ENCODE measurements at places on chromosomes 1 and 21.

DNA sequence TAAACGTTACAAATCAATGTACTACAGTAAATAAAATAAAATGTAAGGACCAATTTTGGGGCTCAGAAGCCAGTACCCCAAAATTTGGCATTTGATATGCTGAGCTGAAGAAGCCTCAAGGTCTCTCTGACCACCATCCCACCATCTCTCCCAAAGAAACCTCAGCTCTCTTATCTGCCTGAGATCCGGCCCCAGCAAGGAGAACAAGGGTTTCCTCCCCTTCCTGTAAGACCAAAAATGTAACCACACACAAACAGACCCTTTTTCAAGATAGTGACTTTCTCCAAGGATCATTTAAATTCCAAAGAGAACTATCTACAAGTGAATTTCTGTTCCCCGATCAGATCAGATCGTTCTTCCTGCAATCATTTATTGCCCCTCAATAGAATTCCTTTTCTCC is 68.1 kb upstream of the SLC45A1 start:
- no peak for DNase-seq

DNA sequence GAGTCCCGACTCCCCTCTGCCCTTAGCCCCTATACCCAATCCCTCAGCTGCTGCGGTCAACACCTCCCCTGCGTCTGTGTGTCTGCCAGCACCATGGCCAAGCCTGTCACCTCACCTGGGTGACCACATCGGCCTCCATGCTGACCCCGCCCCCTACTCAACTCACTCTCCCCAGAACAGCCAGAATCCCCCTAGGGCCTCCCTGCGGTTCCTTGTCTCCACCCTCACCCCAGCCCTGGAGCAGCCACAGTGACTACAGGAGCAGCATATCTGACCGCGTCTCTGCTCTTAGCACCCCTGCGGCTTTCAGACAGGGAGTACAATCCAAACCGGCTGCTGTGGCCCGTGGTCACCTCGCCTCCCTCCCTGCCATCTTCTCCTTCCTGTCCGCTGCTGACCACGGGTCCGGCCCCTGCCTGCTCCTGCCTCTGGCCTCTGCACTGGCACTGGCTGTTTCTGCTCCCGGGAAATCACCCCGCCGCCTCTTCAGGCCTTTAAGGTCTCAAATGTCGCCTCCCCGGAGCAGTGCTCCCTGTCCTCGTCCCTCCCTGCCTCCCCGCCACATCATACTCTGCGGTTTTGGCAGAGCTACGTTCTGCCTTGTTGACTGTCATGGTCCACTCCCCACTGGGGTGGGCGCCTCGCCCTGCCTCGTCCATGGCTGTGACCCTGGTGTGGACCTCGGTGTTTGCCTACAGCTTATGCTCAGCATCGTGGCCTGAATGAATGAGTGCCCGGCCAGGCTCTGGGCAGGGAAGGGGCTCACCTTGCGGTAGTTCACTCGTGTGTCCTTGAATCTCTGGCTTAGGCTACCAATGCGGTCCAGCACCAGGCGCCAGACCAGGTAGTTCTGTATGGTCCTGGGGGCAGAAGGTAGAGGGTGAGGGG is 11.1 kb downstream of the PRXL2B start:
- DNase-seq, result no peak

DNA sequence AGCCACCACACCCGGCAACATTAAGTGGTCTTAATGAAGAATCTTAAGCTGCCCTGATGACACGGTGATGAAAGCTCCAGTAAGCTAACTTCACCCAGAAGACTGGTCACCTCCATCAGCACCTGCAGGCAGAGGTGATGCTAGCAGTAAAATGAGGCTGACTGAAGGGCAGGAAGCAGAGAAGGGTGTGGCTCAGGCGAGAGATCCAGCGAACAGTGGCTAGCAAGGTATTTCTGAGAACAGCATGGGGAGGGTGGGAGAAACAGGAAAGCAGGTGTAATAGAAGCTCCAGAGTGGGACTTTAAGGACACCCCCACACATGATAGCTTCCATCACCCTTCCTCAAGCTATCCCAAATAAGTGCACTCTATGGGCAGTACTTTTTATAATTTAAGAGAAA is 15.9 kb upstream of the DISP1 start:
- DNase-seq, result no peak

DNA sequence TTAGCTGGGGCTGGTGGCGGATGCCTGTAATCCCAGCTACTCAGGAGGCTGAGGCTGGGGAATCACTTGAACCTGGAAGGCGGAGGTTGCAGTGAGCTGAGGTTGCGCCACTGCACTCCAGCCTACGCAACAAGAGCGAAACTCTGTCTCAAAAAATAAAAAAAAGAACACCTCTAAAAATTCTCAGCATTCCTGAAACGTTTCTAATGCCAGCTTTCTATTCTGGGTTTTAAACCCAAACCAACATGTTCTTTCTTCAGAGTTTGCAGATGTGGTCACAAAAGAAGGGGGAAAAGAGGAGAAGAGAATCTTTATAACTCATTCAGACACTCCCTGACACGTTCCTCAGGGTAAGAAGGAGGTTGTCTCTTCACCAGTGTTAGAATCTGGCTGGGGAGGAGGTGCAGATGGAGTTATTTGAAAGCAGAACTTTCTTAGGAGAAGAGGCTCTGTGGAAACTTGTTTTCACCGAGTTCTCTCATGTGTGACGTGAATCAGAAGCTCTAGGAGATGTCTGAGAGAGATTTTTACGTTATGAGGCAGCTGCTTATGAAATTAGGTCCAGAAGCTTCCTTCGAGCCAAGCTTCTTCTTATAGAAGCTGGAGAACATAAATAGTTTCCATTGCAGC is 17.8 kb upstream of the CNR2 start:
- no peak for DNase-seq

Data from NCI-H1092 treated with DMSO at 0.1 percent for 48 hours (cell line).